Stimulated activated CD8-positive, alpha-beta memory T cell treated with anti-CD3 and anti-CD28 coated beads, Interleukin-4, amount 100 ng/mL, for 1 hour (primary cell): ENCODE measurements at places on chromosomes 4 and X.

GRCh38 chr4:163790231-163790630, 295.7 kb downstream of the TMA16 start:
- DNase-seq = no peak

DNA sequence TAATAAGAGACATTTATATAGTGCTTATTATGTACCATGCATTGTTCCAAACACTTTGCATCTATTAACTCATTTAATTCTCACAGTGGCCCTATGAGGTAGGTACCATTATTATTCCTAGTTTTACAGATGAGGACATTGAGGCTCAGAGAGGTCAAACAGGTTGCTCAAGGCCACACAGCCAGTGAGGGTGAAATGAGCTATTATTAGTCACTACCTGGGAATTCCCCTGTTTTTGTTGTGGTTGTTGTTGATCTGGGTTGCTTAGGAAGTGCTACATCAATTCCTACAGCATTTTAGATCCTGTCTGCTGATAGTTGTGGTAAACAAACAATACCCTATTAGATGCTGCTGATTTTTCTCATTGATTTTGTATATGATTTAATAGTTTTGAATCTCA, 41.2 kb downstream of the APLN start:
- no peak for DNase-seq

- DNase-seq = no peak
Measured at GRCh38 chr4:30837861-30838260, 117.7 kb downstream of the PCDH7 start.

DNA sequence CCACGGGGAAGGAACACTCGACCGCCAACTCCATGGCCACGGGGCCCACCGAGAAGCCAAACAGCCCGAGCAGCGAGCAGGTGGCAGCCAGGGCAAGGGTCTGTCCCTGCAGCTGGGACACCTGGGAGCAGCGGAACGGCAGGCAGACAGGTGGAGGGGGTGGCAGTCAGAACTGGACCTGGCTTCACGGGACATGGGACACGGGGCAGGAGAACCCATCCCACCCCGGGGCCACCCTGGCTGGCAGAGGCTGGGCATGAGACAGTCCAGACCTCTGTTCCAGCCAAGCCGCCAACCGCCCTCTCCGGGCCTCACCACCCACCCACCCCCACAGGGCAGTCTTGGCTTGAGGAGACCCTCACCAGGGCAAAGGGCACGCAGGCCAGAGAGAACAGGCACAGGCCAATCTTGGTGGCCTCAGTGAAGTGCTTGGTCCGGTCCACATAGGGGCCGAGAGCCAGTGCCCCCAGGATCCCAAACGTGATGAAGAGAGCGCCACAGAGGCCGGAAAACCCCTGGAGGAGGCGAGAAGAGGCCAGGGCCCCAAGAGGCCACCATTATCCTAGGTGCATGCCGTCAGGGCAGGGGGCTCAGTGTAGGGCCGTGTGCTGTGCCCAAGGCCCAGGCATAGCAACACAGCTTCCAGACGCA, 5.6 kb downstream of the SLC49A3 start:
- no peak for DNase-seq

DNA sequence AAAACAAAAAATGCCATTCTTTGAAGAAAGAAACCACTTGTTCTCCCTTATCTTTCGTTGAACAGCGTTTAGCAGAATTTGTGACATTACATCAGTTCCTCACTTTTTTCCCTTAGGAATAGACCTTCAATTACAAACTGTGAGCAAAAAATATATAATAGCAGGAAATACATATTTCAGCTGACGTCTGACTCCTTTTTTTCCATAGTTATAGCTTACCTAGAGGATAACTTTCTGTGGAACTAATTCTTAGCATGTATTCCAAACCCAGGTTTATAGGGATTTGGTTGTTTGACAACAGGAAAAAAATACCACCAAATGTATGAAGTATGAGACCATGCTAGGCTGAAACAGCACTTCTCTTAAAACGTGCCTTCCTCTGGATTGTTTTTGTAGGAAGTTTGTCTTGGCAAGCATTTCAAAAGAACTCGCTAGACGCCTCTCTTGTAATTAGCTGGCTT, 2.0 kb upstream of the LIMCH1 start:
- no peak for DNase-seq

- DNase-seq = no peak
Measured at GRCh38 chr4:24126776-24127175, 236.9 kb upstream of the PPARGC1A start.

DNA sequence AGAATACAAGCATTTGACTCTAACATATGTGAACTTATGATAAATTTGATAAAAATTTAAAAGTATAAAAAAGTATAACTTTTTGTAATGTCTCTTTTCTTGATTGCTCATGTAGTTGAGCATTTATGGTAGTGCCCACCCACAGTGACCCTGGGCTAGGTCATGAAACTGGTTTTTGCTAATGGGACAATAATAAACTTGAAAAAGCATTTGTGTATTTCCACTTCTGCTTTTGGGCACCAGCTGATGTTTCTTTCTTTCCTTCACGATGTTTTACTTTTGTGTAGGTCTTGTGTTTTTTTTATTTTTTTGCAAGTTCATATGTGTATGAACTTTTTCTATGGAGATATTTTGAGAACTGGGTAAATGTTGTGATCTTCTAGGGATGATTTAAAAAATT, 313.1 kb downstream of the CBLL2 start:
- no peak for DNase-seq

GRCh38 chrX:51798701-51799100, 55.5 kb downstream of the GSPT2 start:
- DNase-seq = no peak

DNA sequence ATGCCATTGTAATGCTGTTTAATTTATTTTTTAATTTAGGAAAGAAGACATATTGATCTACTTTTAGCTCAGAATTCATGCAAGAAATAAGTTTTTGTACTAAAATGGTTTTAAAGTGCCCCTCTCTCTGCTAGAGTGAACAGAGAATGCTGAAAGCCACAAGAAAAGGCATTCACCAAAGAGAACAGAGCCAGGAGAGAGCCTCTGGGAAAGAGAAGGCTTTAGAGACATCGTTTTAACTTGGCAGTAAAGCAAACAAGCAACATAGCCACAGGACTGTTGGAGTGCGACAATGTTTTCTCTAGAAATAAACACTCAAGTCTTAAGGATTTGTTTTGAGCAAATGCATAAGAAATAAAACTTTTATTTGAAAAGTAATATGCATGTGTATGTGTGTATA, 484.1 kb upstream of the CPEB2 start:
- DNase-seq = no peak

- no peak for DNase-seq
Measured at GRCh38 chrX:94901849-94902248, 1227.8 kb downstream of the FAM133A start.

DNA sequence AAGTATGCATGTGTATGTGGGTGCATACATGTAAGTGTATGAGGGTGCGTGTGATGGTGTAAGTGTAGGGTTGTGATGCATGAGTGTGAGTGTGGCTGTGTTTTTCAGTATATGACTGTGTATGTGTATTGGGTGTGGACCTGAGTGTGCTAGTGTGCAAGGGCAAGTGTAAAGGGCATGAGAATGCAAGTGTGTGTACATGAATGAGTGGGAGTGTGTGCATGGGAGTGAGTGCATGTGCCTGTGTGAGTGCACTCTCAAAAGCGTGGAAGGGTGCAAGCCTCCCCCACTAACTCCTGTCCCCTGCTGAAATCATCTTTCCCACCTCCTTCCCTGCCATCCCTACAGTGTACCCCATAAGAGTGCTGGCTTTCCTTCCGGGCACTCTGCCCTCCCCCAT, 225.1 kb upstream of the PRKX start:
- DNase-seq = no peak

DNA sequence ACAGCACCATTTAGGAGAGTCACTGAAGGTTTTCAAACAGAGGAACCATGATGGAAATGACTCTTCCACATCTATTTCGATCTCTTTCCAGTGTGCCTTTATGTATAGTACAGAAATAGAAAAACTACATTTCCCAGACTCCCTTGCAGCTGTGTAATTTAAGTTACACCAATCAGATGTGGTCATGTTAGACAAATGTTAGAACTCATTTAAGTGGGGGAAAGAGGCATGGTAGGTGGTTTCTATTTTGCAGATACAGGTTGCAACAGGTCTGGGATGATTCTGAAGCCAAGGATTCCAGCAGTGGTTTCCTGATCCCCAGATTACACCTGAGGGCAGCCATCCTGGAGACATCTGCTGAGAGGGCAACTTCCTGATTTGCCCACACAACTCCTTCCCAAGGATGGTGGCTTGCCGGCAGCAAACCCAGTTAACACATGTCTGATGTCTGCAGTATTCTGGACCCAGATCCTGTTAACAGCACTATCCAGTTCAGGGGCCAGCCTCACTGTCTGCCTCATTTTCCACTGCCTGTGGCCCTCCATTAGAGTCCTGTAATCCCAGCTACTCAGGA, 38.7 kb upstream of the PDK3 start:
- no peak for DNase-seq

- DNase-seq = no peak
Measured at GRCh38 chrX:131288188-131288587, 918 bp downstream of the IGSF1 start.

DNA sequence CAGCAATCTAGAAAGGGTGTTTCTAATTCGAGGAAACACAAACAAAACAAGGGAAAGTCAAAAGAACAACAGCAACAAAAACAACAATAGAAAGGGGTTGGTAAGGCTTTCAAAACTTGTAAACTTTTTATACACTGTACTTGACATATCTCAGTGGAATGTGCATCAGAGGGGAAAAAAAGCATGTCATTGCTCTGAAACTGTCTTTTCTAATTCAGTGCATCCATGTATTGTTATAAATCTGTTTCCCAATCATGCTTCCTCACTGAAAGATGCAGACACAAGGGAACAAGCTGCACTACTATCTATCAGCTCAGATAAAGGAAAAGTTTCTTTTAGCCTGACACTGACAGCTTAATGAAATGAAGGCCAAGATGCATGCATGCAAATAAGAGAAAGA, 44.2 kb upstream of the PCDH18 start:
- DNase-seq = no peak
